ENCODE measurements at places on chromosomes 5 and 9. TPM values are rescaled to one million over a fixed set of nuclear protein-coding genes. Genes with fewer than 3 reads are reported as not detected.

- peak; percentile 14 for DNase-seq
- H3K36me3 ChIP-seq = no peaks in the 10 kb centered on the region
- H3K27ac ChIP-seq = no peak overlapping the region
- H3K4me3 ChIP-seq = no peak overlapping the region
Measured at GRCh38 chr5:43981556-43981955, 378.6 kb downstream of the NNT start.

GRCh38 chr5:176793736-176794135, 16.6 kb upstream of the UNC5A start:
- DNase-seq = no peak
- H3K27me3 ChIP-seq = no peaks in the 10 kb centered on the region
- no peak overlapping the region for H3K27ac ChIP-seq
- H3K4me3 ChIP-seq = no peak overlapping the region
- no peaks in the 10 kb centered on the region for H3K36me3 ChIP-seq

The MEF2C gene
- total RNA-seq = 4.5 TPM

The GPR150 gene
- total RNA-seq = 0.15 TPM

- H3K27ac ChIP-seq = no peak overlapping the region
- H3K4me3 ChIP-seq = no peak overlapping the region
- no peaks in the 10 kb centered on the region for H3K4me1 ChIP-seq
- no peaks in the 10 kb centered on the region for H3K27me3 ChIP-seq
- H3K36me3 ChIP-seq = no peaks in the 10 kb centered on the region
Measured at GRCh38 chr5:107294211-107294550, 376.6 kb downstream of the EFNA5 start.

DNA sequence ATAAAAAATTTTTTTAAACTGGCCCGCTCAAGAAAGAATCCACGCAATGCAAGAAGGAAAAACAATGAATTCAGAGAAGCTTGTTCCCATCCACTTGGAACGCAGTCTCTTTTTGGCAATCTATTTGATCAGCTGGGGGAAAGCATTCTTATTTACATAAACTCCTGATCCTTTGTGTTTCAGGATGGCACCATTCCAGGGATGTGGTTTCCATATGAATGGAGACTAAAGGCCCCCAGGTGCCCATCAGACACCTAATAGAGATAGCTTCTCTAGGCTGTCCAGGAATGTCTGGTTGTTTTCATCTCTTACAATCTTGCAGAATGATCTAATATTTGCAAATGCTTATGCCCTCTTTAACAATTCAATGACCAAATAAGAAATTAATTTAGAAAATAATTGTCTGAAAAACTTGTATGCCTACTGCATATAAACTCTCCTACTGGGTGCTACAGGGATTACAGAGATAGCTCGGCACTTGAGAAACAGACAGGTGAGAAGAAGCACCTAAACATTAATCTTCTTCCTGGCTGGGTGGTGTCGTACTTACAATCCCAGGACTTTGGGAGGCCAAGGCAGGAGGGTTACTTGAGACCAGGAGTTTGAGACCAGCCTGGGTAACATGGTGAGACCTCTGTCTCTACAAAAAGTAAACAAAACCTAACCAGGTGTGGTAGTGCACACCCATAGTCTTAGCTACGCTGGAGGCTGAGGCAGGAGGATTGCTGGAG, 3.0 kb upstream of the RASGRF2 start:
- H3K36me3 ChIP-seq = no peaks in the 10 kb centered on the region
- DNase-seq = no peak
- no peaks in the 10 kb centered on the region for H3K27me3 ChIP-seq

DNA sequence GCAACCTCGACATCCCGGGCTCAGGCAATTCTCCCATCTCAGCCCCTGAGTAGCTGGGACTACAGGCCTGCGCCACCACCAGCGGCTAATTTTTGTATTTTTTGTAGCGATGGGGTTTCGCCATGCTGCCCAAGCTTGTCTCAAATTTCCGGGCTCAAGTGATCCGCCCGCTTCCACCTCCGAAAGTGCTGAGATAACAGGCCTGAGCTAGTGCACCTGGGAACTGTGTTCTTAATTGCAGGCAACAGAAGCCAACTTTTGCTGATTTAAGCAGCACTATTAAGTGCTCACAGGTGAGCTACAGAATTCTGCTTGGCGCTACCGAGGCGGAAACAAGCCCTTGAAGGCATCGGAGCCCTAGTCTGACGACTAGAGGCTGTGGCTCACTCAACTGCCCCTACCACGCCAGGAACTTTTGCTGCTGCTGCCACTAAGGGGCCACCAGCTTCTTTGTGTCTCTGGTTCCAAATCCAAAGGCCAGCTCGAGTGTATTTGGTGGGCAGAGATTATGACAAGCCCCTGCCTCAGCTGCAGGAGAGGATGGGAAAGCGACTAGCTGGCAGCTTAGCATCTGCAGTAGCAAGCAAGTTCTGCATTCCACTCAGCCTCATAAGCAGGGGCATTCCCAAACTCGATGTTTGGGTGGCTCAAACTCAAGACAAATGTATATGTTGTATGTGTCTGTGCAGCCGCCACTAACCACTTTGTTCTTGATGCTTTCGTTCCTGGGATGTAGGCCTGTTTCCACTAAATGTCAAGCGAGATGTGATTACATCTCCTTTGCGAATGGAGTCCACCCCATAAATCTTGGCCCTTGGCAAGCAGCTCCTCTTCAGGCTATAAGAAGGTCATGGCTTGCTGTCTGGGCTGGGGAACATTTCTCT, 10.6 kb upstream of the HMCN2 start:
- no peaks in the 10 kb centered on the region for H3K36me3 ChIP-seq
- DNase-seq = no peak
- H3K27me3 ChIP-seq = no peaks in the 10 kb centered on the region
- no peaks in the 10 kb centered on the region for H3K4me1 ChIP-seq
- H3K4me3 ChIP-seq = no peak overlapping the region

GRCh38 chr5:132342291-132343180, 27.0 kb upstream of the SLC22A5 start:
- no peak overlapping the region for H3K4me3 ChIP-seq
- DNase-seq = no peak
- no peaks in the 10 kb centered on the region for H3K4me1 ChIP-seq
- H3K27me3 ChIP-seq = no peaks in the 10 kb centered on the region
- no peak overlapping the region for H3K27ac ChIP-seq
- no peaks in the 10 kb centered on the region for H3K36me3 ChIP-seq

The AHRR gene
- total RNA-seq = 0.81 TPM

DNA sequence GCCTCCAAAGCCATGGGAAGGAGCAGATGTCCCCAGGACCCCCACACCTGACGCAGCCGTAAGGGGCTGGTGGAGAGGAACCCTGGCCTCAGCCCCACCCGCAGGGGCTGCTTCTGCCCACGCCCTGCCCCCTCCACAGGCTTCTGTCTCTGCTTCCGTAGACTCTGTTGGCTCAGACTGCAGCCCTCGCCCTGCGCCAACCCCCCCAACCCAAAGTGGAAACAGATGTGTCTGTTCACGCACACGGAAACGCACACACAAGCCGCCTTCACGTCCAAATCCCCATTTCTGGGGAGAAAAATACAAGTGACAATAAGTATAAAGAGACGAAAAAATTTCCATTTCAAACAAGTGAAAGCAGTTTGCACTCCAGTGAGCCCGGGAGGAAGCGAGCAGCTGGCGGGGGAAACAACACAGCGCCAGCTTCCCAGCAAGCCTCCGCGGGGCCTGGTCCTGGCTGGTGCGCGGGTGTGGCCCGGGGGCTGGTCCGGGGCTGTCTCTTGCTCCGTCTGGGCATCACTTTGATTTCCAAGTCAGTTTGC, 32.6 kb upstream of the RXRA start:
- H3K27me3 ChIP-seq = no peaks in the 10 kb centered on the region
- H3K4me3 ChIP-seq = no peak overlapping the region
- H3K4me1 ChIP-seq = peaks cover 9% of the 10 kb centered on the region
- H3K36me3 ChIP-seq = no peaks in the 10 kb centered on the region
- H3K27ac ChIP-seq = no peak overlapping the region

The CDH6 gene
- total RNA-seq = 0.71 TPM

The AQP3 gene
- 90.9 TPM for total RNA-seq

DNA sequence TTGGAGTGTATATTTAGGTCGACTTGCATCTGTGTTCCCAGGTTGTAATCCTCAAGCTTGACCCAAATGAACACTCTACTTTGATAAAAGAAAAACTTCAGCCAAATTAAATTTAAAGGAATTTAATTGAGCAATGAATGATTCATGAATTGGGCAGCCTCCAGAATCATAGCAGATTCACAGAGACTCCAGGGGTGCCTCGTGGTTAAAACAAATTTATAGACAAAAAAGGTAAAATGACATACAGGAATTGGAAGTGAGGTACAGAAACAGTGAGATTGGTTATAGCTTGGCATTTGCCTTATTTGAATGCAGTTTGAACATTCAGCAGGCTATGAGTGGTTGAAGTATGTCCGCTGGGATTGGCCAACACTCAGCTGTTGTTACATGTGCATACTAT, 21.6 kb upstream of the SPATA31D4 start:
- no peak for DNase-seq
- no peaks in the 10 kb centered on the region for H3K36me3 ChIP-seq
- no peak overlapping the region for H3K4me3 ChIP-seq

- H3K36me3 ChIP-seq = no peaks in the 10 kb centered on the region
- no peaks in the 10 kb centered on the region for H3K4me1 ChIP-seq
- H3K27ac ChIP-seq = no peak overlapping the region
- no peak for DNase-seq
Measured at GRCh38 chr9:137598943-137599342, 6.5 kb upstream of the ARRDC1 start.

DNA sequence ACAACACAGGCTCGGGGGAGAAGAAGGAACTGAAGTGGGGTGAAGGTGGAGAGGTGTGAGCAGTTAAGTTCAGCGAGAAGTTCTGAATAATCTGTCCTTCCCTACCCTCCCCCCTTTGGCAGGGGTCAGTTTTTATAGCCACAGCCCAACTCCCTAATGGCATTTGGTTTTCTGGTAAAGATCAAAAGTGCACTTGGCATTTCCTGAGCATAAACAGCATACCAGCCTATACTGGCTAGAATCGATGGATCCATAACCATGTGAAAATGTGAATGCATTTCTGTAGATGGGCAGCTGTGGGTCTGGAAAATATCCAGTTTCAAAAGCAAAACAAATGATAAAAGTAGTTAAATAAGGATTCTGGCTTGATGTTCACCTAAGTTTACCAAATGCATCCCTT, 410.9 kb downstream of the PLK2 start:
- H3K27ac ChIP-seq = no peak overlapping the region
- no peak for DNase-seq
- H3K36me3 ChIP-seq = no peaks in the 10 kb centered on the region
- no peak overlapping the region for H3K4me3 ChIP-seq
- no peaks in the 10 kb centered on the region for H3K27me3 ChIP-seq

All from right lobe of liver (tissue), 6 donors.